Stimulated activated CD8-positive, alpha-beta memory T cell treated with anti-CD3 and anti-CD28 coated beads, Interleukin-4, amount 100 ng/mL, for 4 hours (primary cell): ENCODE measurements at places on chromosomes 1 and 21.

DNA sequence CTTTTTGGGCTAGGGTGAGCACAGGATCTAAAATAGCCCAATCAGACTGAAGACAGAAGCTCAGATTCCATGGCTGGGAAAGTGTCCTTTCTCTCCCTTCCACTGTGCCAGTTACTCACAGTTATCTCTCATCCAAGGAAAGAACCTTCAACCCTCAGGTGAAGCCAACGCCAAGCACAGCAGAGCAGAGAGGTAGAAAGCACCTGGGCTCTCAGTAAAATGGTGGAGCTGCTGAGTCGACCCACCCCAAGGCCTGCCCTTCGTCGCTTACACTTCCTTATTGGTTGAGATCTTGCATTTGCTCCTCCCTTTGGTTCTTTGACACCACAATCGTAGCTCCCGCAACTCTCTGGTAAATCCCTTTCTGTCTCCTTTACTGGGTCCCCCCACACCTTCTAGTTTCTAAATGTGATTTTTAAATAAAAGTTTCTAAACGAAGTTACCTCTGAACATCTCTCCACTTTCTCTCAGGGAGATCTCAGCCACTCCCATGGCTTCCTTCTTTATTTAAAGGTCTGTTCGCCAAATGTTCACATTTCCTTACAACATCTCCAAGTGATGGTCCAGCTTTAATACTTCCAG, 27.5 kb upstream of the SLC30A1 start:
- DNase-seq, result no peak

- no peak for DNase-seq
Observed at GRCh38 chr1:230858236-230858820, 10.0 kb downstream of the C1orf198 start.

GRCh38 chr1:56137090-56137489, 442.3 kb downstream of the PLPP3 start:
- DNase-seq, result no peak

DNA sequence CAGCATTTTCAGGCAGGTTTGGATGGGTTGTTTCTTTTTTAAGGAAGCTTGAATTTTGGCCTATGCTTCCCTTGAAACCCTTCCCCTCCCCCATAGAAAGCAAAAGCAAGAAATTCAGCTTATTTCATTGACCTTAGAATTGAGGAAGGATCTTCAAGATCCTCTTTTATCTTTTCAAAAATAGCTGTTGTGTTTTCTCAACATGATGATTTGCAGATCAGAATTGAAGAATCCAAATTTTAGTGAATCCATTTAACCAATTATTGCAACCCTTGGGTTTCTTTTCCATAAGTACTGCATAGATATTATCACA, 73.7 kb downstream of the LRRC8C start:
- DNase-seq, result no peak

DNA sequence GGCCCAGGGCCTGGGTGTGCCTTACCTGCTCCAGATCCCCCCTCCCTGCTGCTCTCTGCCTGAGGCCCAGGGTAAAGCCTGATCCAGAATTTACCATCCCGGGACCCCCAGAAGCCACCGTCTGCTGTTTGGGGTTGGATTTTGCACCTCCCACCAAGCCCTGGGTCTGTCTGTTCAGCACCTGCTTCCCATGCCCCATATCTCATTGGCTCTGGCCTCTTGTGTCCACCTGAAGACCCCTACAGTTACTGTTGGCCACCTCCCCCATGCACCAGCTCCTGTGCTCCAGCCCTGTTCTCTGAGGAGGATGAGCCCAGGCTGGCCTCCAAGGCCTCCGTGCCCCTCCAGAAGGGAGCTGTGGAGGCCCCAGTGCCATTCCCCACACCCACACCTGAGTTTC, 113.9 kb downstream of the GRIK3 start:
- DNase-seq, result no peak

DNA sequence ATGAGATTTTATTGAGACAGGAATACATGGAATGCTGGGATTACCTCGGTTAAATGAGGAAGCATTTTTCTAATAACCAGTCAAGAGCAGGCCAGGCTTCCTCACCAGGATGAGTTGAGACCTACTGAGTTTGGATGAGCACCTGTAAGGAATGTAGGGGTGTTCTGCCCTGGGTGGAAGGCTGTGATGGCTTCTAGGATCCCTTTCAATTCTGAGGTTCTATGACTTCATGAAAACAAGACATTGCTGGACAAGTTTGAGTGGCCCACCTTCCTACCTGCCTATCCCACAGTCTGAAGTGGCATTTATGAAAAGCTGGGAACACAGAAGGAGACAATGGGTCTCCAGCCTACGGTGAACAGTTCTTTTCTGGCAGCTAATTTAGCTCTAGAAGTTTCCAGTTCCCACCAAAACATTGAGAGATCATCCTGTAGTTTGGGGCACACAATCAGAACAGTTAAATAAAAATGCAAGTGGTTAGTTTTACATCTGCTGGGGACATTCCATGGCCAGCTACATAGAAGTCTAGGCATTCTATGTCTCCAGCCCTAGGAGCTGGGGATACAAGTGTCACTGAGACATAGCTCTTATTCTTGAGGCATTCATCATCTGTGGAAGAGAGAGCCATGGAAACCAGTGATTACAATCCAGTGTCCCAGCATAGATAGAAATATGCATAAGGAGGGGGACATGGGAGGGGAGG, 51.3 kb upstream of the TSPAN2 start:
- DNase-seq, result no peak

DNA sequence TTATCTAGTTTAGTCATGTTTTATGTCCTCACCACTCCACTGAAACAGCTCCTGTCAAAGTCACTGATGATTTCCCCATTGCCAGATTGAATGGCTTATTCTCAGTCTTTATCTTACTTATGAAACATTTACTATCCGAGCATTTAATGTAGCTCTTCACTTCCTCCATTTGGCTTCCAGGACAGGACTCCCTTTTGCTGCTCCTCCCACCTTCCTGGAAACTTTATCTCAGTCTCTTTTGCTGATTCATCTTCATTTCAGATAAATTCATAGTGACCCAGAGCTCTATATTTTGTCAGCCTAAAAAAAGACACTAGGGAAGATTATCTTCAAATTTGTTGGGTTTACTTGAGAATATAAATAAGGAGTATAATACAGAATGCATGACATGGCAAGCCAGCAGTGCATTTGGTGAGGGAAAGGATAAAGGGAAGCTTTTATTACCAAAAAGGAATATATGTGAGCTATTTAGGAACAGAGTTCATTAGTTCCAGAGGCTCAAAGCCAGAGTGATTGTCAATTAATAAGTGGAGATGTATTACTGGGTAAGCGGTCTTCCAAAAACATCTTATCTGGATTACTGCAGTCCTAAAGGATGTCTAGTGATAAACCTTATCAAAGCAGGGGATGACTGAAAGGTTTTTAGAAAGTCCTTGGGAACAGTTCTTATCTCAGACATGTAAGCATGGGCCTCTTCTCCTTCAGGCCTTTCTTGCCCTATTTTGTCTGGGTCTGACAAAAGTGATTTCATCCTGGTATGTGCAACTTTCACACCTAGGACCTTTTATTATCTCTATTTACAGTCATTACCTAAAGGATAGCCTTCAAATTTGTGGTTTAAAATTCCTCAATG, 25.6 kb downstream of the IL23R start:
- DNase-seq, result no peak

DNA sequence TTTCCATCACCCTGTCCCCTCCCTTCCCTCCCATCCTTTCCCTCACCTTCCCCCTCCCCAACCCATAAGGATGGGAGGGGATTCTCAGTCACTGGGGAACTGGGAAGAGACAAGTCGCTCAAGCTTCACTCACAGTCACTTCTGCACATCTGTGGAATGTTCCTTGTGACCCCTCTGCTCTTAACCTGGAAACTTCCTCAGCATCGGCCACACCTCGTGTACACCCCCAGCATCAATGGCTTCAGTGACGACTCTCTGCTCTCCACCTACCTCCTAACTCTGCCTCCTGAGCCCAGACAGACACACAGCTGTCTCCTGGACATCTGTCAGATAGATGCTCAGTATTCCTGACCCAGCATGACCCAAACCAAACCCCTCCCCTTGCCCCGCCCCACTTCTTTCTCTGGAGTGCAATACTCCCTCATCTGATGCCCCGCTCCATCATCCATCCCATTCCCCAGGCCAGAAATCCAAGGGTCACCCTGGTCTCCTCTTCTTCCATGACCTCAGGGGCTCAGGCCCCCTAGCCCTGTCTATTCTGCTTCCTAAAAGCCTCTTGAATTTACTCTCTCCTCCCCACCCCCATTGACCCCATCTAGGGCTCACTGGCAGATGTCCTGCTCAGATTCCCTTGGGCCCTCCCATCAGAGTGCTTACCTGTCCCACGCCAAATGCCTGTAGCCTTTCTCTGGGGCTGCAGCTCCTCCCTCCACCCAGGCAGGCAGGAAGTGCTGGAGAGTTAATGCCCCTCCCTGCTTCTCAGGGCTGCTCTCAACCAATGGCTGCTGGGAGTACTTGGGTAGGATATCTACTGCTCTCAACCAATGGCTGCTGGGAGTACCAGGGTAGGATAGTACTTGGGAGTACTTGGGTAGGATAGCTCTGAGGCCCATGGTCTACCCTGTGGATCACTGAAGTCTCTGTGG, 83.1 kb upstream of the CSF3R start:
- DNase-seq, result no peak

DNA sequence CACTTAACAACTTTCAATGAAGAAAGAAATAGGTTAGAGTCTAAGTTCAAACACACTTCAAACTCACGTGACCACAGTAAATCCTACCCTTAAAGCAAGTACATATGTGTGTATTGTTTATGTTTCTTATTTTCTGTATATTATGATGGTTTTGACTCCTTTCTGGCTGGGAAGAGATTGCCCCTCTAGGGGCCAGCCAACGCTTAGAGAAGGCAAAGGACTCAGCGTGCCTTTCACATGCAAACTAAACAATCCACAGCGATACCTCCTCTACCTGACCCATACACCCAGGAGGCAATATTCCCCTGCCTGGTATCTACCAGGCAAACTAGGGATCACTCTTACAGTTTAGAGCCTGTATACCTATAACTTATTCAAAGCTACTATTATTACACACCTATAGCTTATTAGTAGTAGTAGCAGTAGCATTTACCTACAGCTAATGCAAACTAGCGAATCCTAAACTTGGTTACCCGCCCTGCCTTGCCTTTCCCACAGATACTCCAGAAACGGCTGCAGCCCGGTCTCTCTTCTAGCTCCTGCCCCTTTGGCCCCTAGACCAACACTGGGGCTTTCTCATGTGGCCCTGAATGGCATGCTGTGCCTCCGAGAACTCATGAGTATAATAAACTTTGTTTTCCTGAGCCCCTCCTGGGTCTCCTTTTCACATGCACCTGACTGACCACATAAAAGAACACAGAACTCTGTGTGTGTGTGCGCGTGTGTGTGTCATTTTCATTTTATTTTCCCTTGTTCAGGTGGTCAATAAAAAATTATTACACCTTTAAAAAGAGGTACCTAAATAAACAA, 14.0 kb downstream of the NRIP1 start:
- DNase-seq, result no peak

- no peak for DNase-seq
Observed at GRCh38 chr1:55047611-55048010, 8.3 kb downstream of the PCSK9 start.

DNA sequence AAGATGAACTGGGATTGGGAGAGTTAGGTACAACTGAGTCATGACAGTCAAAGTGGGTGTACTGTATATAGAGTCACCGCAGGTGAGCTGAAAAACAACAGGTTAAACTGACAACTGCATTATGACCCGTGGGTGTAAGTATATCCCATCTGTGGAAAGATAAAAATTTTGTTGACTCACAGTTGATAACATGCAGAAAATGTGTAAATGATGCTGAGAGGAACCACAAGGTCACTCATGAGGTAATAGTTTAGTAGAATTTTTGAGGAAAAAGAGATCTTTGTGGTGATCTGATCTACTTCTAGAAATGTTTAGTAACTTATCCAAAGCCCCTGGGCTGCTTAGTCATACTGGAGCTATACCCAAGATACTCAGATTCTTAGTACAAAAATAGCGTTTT, 838 bp downstream of the OR2C3 start:
- no peak for DNase-seq

- DNase-seq, result no peak
Observed at GRCh38 chr1:99728494-99729235, 37.8 kb downstream of the FRRS1 start.

GRCh38 chr1:185856482-185856881, 122.3 kb downstream of the HMCN1 start:
- DNase-seq, result no peak

GRCh38 chr1:223140611-223141405, 2.2 kb downstream of the TLR5 start:
- DNase-seq, result no peak

DNA sequence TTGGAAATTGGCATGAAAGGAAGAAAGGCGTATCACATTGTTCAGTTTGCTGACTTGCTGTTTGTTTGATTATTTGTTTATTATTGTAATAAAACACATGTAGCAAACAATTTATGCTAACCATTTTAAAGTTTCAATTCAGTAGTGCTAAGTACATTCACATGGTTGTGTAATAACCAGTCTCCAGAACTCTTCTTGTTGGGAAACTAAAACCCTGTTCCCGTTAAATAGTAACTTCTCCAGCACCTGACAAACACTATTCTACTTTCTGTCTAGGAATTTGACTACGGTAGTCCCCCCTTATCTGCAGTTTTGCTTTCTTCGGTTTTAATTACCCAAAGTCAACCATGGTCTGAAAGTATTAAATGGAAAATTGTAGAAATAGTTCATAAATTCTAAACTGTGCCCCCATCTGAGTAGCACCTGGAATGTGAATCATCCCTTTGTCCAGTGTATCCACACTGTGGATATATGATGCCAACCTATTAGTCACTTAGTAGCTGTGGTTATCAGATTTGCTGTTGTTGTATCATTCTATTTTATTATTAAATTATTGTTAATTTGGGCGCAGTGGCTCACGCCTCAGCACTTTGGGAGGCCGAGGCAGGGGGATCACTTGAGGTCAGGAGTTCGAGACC, 5.5 kb downstream of the MORC3 start:
- no peak for DNase-seq

- DNase-seq, result no peak
Observed at GRCh38 chr1:58345215-58346035, 201.1 kb downstream of the OMA1 start.

DNA sequence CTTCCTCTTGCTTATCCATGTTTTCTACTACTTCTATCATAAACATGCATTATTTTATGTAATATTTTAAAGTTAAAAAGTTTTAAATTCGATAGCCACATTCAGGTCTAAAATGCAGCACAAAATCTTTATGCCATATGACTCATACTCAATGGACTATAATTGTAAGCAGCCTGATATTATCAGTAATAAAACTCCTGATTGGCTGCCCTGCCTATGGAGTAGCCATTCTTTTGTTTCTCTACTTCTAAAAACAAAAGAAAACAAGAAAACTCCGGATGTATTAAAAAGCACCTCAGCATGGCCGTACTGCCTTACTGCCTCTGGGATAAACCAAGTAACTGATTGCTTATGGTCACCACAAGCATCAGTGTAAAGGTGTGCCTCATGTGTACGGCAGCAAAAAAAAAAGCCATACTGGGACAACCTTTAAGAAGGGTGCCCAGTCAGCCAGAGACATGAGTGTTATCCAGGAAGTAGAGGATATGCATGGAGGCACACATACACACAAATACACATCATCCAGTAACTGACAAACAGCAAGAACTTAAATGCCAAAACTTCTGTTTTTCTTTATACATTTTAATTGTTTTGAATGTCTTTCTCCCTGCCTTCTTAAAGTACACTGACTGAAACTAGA, 9.2 kb downstream of the SLC35D1 start:
- DNase-seq, result no peak

- no peak for DNase-seq
Observed at GRCh38 chr1:217268058-217268457, 362.8 kb downstream of the GPATCH2 start.

GRCh38 chr1:14949270-14949835, 204.2 kb upstream of the TMEM51 start:
- DNase-seq, result no peak

- DNase-seq, result no peak
Observed at GRCh38 chr1:117967477-117967876, 37.9 kb downstream of the WDR3 start.

GRCh38 chr1:211356723-211357407, 30.2 kb downstream of the TRAF5 start:
- no peak for DNase-seq
